Brain microvascular endothelial cell (primary cell): ENCODE measurements at places on chromosomes 6 and 20.

DNA sequence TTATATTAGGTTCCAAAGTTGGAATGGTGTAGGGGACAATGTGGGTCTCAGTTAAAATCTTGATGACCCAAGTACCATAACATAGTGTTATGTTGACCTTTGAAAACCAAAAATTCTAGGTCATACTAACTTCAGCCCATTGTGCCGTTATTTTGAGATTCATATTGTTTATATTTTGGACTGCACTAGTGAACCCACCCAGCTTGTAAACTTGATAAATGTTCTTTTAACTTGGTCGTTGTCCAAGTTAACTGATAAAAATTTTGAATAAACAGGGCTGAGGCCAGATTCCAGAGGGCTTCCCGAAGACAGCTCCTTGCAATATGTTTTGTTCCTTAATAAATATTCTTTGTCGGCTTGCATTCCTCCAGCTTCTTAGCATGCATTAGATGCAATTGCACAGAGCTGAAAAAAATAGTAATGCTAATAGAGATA, 90.3 kb downstream of the BCAS1 start:
- DNase-seq, result no peak

DNA sequence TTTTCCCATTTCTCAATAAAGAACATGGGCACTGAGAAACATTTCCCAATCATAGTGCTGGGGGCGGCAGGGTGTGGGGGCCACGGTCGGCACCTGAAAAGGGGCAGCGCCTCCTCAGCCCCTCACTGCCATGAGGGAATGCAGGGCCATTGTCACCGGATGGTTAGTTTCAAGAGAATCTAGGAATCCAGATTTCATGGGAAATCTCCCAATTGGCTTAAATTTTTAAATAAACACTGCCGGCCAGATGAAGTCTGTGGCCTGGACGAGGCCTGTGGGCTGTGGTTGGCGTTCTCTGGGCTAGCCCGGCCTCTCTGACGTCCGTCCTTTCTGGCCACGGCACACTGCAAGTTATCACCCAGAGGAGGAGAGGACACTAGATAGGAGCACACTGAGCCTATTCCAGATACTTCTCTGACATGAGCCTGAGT, 25.6 kb downstream of the MANBAL start:
- peak; percentile 88 for DNase-seq

GRCh38 chr6:130189531-130190397, 33.0 kb downstream of the SAMD3 start:
- no peak for DNase-seq

DNA sequence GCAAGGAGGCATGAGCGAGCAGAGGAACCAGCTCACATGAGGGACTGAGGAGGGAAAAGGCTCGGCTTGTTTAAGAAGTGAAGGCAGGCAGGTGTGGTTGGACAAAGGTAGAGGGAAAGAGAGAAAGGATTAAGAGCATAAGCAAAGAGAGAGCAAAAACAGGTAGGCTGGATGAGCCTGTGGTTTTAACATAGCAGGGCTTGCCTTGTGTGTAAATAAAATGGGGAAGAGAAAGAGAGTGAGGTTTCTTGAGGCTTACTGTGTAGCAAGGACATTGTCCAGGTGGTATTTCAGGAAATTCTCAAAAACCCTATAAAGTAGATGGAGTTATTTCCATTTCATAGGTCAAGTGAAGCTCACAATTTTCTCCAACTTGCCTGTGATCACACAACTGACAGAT, 93.9 kb upstream of the HDAC2 start:
- DNase-seq, result no peak

GRCh38 chr6:111642463-111643158, 36.9 kb upstream of the TRAF3IP2 start:
- DNase-seq, result peak; percentile 66

DNA sequence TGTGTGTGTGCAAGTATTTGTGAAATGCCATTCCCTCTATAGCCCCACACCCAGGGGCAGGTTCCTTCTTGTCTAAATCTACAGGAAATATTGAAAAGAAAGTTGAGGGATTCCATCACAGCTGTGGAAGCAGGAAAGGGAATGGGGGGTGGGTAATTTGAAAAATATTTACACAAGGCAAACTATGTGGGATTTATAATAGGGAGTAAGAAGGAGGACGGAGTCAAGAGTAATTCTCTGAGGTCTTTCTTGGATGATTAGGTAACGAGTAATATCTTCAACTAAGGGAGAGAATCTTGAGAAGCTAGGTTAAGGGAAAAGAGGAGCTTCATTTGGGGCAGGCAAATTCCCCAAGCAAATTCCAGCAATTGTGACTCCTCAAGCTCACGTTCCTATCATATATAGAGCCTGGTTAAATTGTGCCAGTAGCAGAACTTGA, 113.5 kb upstream of the SGK1 start:
- DNase-seq, result no peak

DNA sequence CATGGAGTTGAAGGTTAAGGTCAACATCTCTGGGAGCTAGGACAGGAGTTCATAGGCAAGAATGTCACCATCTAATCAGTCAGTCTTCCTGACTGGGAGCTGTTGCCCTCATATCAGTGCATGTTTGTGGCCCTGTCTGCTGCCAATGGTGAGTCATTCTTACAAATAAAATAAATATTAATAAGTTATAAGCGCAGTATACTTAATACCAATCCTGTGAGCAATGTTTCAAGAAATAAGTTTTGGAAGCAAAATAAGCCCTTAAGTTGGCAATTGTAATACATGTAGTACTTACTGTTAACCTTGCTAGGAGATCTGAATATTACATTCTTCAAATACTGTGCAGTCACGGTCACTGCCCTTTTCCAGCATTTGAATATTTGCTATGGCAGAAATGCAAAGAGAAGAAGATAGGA, 20.2 kb upstream of the MDGA1 start:
- DNase-seq, result peak; percentile 76

DNA sequence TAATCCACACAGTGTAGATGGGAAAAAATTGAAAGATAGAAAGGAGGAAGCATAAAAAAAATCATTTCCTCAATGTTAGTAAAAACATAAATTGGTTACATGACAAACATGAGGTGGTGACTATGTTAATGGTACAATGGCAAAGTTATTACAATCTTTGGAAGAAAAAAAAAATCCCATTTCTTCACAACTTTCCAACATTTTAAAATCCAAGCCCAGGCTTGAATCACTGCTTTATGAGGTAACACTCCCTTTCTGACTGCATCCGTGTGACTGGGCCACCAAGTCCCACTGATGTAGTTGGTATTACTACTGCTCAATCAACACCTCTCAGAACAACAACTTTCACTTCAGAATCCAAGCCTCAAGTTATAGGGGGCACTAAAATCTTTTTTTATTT, 160.4 kb downstream of the BTBD9 start:
- DNase-seq, result no peak

DNA sequence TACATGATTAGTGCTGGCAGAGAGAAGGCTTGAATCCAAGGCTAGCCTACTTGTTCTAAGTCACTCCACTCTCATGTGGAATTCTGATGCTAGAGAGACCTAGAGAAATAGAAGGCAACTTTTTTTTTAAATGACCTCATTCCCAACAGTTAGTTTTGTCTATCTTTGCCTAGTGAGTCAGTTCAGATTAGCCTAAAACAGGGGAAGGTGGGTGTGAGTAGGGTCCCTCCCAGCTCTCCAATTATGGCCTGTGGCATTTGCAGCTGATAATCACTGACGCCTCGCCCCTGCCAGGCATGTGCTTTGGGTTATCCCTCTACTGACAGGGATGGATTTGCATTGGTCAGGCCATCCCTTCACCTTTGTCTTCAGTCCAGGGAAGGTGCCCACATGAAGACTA, 13.6 kb downstream of the TXLNB start:
- DNase-seq, result no peak

DNA sequence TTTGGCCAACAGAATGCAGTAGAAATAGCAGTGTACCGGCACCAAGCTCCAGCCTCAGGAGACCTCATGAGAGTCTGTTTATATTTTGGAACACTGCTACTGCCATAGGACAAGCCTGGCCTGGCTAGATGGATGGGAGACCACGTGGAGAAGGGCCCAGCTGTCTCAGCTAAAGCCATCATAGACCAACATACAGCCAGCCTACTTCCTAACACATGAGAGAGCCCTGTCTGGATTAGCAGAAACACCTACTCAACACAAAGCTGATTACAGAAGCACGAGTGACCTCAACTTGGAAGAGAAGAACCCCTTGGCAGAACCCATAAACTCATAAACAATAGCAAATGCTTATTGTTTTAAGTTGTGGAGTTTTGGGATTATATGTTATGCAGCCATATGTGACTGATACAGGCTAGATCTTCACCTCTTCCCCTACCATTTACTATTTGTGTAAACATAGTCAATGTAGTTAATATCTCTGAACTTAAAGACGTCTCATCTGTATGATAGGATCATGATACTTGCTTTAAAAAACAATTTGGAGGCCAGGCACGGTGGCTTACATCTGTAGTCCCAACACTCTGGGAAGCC, 199.4 kb upstream of the ZNF217 start:
- DNase-seq, result no peak

DNA sequence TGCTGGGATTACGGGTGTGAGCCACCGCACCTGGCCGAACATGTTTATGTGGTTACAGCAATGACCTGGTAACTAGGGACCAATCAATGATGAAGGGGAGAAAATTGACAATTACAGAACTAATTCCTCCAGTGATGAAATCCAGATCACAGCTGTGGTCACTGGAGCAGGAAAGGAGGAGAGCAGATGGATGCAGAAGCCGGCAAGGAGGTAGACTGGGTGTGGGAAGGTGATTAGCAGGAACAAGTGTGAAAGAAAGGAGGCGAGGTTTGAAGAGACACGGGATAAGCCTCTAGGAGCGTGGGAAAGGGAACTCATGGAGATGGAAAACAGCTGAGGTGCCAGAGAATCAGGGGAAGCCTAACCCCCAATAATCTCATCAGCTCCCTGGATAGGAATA, 17.2 kb upstream of the SPAG4 start:
- DNase-seq, result no peak

GRCh38 chr20:24983896-24984295, 8.7 kb downstream of the APMAP start:
- DNase-seq, result no peak

DNA sequence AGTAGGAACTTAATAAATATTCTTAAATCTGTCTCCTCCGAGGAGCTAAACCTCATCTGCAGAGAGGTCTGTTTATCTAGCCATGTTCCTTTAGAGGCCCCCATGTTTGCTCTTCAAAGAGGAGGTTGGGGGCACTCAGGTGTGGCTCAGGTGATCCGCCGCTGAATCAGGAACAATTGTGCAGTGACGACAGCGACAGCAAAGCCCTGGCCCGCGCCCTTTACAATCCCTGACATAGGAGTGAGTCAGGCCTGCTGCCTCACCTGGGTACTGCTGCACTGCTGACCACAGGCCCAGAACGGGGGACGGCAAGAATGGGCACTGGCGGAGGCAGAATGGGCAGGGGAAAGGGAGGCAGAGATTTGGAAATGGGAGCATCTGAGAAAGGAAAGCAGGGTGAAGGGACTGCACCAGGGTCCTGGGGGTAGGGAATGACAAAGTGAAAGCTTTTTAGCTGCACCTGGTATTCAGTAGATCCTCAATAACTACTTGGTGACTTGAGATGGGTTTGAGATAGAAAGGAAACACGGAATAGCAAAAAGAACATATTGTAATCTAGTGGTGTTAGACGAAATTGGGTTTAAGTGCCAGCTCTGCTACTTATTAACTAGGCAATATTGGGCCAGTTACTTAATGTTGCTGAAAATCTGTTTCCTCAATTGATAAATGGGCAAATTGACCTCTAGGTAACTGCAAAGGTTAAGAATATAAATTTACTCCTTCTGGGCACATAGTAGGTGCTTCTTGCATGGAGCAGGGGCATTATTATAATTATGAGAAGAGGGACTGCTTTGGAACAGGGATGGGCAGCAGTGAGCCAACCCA, 5.4 kb upstream of the IER3 start:
- DNase-seq, result no peak

- no peak for DNase-seq
Measured at GRCh38 chr6:169897601-169898358, 146.4 kb downstream of the ERMARD start.

- DNase-seq, result peak; percentile 37
Measured at GRCh38 chr6:116556065-116556464, 2.5 kb downstream of the CALHM4 start.

DNA sequence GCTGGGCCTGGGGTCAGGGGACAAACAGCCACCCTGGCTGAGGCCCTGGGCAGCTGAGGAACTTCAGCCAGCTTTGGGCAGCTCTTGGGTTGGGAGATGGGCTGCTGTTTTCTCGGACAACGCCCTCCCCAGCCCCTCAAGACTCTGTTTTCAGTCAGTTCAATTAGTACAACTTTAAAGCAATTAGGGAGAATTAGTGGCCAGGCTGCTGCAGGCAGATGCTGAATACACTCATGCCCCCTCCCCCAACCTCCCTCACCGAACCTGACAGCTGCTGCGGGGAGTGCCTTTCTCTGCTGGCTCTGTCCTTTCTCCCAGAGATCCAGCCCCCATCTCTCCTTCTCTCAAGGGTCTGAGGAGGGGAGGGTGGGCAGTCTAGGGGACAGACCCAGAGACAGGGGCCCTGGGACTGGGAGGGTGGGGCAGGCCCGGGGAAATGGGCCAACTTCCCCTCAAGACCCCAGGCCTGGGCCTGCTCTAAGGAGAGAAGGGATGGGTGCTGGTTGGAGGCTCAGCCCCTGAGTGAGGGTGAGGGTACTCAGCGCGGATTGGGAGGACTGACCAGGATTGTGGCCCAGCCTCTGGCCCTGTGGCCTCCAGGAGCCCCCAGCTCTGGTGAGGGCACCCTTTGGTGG, 17.8 kb upstream of the MYT1 start:
- no peak for DNase-seq

GRCh38 chr6:2940010-2940850, 31.1 kb downstream of the SERPINB6 start:
- DNase-seq, result no peak

DNA sequence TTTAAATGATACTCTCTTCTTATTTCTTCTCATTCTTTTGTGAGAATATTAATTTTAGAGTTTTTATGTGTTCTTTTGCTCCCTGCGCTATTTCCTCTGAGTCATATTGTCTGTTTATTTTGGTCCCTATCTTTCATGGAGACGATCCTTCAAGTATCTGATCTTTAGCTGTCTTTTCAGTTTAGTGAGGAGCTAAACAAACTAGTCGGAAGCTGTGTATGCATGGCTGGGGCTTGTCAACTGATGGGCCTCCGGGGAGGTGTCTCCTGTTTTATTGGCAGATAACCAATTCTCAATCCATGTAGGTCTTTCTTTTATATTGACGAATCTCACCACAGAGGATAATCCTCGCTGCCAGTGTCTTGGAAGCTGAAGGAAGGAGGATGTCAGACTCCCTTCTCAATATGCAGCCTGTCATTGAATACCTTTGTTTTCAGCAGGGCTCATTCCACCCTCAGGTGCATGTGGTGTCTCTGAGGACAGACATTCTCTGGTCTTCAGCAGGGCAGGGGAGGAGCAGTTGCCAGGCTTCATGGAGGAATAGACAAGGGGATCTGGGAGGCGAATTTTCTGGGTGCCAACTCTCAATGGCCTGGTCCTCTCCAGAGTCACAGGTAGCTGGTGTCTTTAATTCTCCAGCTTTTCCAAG, 64.9 kb downstream of the RNF182 start:
- DNase-seq, result peak; percentile 5

GRCh38 chr6:57252137-57252536, 30.0 kb upstream of the RAB23 start:
- DNase-seq, result no peak
